ENCODE measurements at places on chromosomes 5 and 9. TPM values are rescaled to one million over a fixed set of nuclear protein-coding genes. Genes with fewer than 3 reads are reported as not detected.

CORO2A gene
- 5.1 TPM for total RNA-seq

CATSPER3 gene
- 0.19 TPM for total RNA-seq

WDR31 gene
- total RNA-seq, result 0.76 TPM

DNA sequence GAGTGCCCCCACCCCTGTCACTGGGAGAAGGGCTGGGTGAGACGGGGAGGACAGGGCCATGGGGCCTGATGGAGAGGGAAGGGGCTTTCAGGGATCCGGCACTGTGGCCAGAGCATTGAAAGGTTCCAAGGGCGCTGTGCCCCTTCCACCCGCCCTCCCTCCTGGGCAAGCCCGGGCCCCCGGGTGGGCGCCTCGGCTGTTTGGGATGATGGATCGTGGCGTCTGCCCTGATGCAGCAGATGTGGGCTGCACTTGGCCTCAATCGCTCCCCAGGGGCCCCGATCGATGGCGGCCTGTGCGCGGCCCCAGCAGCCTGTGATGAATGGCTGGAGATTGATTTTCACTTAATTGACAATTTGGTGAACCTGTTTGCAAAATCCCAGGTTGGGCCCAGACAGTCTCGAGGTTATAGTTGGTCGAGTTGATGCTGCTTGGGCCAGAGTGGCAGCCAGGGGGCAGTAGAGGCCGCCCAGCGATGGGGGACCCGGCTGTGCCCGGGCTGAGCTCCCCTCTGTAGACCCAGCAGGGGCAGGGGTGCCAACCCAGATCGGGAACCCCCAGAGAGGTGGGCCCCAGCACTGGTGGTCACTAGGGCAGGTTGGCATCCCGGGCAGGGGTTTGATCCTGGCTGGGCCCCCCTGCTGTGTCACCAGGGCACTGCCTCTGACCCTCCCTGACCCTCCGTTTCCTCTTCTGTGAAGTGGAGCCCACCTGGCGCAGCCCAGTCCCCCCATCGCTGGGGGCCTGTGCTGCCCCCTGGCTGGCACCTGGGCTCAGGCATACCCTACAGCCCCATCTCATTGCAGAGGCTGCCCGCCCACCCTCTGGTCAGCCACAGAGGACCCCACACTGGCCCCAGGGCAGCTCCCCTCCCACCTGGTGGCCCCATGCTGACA, 34.7 kb downstream of the LHX3 start:
- DNase-seq, result peak; percentile 11

- no peak for DNase-seq
Observed at GRCh38 chr5:13865312-13865711, 79.2 kb downstream of the DNAH5 start.
